ENCODE measurements at places on chromosomes 5 and 9.
A peak's percentile ranks its signal among the peaks of the same experiment; 100 is the strongest.

DNA sequence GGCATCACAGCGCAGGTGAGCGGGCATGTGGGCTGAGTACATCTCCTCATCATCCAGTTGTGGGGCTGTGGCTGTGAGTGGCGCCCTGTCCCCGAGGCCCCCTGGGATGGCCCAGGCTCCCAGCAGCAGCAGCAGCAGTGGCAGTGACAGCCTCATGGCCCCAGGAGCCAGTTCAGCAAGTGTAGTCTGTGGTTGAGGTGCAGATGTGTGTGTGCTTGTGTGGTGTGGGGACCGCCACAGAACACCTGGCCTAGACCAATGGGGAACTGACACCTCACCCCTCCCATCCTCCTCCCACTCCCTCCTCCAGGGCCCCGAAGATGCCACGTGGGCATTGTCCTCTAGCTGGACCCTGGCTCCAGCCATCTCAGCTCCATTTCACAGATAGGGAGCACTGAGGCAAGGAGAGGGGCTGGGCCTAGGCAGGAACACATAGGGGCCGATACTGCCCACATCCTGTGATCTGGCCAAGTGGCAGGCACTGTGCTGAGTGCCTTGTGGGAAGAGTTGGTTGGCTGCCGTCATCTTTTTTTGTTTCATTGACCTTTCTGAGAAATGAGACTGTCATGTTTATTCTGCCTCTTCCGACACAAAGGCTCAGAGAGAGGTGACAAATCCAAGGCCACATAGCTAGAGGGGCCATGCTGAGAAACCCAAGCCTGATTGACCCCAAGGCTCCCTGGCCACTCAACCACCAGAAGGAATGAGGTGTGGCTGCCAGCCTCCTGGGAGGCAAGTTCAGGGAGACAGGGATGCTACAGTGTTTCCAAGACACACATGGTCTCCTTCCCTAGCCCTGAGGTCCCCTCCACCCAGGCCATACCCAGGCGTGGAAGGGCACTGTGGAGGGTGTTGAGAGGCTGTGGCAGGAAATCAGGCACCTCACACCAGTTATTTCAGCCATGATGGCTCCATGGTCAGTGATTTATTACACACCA, at the start of gene MZB1:
TSS of gene MZB1 (minus strand) at position 213 of the 938 bp plus-strand sequence. CDS start at position 156, 57 bp downstream.
- peak; percentile 77 for DNase-seq

- DNase-seq = no peak
Observed at GRCh38 chr5:92353107-92354030, 970.3 kb upstream of the ARRDC3 start.

- no peak for DNase-seq
Observed at GRCh38 chr5:7087719-7088297, 308.1 kb upstream of the ADCY2 start.

DNA sequence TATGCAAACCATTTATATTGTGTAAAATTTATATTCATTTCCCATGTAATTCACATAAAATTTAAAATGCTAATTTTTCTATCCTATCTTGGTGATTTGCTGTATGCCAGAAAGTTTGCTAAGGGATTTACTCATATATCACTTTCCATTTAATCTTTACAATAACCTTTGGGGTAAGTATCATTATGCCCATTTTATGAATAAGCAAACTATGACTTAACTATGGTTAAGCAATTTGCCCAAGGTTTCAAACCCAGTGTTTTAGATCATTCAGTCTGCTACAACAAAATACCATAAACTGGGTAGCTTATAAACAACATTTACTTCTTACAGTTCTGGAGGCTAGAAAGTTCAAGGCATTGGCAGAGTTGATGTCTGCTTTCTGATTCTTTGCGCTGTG, 246.4 kb upstream of the TMEM161B start:
- DNase-seq = no peak

- no peak for DNase-seq
Observed at GRCh38 chr9:97714435-97714834, 17.3 kb upstream of the XPA start.

GRCh38 chr5:84255315-84255714, 129.4 kb downstream of the EDIL3 start:
- no peak for DNase-seq

GRCh38 chr5:176473335-176474006, 25.3 kb downstream of the FAF2 start:
- no peak for DNase-seq

DNA sequence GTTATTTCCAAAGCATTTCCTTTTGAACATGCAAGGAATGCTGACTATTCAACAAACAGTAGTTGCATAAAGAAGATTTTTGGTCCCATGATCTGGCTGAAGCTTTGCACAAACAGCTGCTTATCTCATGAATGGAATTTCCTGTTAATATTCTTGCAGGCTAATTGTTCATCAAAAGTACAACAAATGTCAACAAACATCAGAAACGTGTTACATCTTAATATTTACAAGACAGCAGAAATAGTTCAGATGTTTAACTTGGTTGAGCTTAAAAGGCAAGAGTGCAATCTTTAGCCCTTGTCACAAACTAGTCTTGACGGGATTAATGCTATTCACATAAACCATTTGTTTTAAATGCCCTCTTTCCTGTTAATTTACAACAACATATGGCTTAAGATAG, 47.9 kb upstream of the BASP1 start:
- DNase-seq = no peak

- DNase-seq = no peak
Observed at GRCh38 chr9:124623966-124624734, 117.0 kb upstream of the NR5A1 start.

GRCh38 chr9:134987376-134987775, 69.7 kb upstream of the FCN1 start:
- no peak for DNase-seq

DNA sequence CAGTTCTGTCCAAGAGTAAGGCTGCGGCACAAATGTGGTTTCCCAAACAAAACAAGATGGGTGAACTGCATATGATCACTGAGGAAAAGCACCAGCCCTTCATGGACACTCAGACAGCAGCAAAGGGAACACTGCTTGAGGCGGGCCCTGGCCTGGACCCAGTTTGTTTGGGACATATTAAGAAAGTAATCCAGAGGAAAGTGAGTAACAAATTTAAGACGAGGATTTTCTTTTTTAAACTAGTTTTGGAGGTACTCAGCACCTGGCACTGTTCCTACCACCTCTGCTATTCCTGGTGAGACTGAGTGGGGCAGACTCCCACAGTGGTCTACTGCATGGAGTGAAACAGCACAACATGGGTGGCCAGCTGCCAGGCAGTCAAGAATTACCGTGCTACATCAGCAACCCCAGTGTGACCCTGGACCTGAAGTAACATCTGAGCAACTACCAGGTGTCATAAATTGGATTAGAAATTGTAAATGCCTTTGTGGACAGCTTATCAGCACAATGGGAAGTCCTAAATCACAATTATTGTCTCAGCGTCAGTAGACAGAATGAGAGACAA, 28.5 kb downstream of the P4HA2 start:
- no peak for DNase-seq

- DNase-seq = peak; percentile 14
Observed at GRCh38 chr5:16812911-16813310, 123.2 kb downstream of the MYO10 start.

DNA sequence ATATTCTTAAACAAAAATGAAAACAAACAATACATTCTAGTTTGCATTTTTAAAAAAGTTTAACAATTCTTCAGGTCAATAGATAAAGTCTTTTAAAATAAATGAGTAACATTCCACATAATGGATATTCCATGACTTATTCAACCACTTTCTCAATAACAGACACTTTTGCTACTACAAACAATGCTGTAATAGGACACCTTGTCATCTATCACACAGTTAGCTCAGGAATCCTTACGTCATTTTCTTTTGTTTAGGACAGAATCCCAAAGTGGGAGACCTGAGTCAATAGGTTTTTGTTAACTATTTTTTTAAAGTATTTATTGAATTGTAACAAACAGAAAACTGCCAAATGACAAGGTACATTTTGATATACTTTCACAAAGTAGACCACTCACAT, 72.5 kb downstream of the CEP120 start:
- DNase-seq = no peak

DNA sequence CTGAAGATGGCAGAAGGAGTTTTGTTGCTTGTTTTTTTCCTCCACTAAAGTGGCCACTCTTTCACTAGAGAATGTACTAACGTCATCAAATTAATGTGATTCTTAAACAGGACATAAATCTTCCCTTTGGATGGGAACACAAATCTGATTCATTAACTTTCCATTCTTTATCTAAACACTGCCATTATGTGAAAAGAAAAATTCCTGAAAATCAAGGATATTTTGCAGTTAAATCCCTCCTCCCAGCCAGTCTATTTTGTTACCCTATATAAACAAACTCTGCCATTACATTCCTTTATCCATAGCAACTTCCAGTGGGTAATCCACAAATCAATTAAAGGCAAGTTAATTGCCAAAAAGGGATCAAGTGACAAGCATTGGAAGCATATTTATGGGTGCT, 546.5 kb downstream of the PDE4D start:
- DNase-seq = no peak

- no peak for DNase-seq
Observed at GRCh38 chr5:29702875-29703274, 1490.6 kb upstream of the CDH6 start.

GRCh38 chr9:69380811-69381210, 55.8 kb downstream of the ENTREP1 start:
- no peak for DNase-seq

- no peak for DNase-seq
Observed at GRCh38 chr9:124001458-124001799, 10.1 kb upstream of the LHX2 start.

- DNase-seq = peak; percentile 69
Observed at GRCh38 chr5:76402251-76402885, 717 bp upstream of the IQGAP2 start.

DNA sequence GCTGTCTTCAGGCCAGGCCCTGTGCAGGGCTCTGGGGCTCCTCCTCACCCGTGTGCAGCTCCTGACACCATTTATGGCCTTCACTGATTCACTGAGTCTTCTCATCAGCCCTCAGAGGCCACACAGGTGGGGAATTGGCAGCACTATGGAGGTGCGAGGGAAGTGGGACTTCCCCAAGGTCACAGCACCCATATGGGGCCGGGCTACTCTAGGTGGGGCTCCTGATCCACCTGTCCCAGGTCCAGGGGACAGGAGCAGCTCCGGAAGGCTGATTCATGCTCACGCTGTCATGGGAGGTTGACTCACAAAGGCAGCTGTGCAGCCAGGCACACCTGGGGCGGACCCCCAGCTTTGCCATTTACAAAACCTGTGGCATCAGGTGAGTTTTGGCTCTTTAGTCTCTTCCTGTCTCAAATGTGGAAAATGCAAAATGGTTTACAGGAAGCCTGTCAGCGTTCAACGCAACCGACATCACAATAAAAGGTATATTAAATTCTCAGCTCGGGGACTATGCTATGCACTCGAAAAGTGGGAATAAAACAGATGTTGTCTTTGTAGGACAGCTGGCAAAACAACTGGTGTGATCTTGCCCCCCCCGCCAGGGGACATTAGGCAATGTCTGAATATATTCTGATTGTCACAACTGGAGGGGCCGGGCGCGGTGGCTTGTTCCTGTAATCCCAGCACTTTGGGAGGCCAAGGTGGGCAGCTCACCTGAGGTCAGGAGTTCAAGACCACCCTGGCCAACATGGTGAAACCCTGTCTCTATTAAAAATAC, 15.0 kb downstream of the NAIF1 start:
- peak; percentile 76 for DNase-seq

- DNase-seq = no peak
Observed at GRCh38 chr5:12777342-12777741, 873.1 kb upstream of the CTNND2 start.

DNA sequence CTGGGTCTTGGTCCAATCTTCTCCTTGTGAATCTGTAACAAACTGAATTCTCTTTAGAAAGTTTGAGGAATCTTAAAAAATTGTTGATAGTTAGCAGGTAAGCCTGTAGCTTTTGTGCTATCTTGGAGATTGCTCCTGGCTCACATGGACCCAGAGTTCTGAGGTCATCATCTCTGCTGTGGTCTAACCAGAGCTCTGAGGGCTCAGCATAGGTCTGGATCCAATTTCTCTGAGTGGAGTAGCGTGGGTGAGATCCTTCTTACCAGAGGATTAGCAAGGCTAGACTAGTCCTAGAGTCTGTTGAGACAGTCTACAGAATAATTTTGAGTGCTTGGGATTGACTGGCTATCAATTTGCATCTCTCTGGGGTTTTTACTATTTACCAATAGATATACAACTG, 60.5 kb upstream of the IL6ST start:
- no peak for DNase-seq

GRCh38 chr9:73775757-73776156, 624.1 kb downstream of the ANXA1 start:
- no peak for DNase-seq

DNA sequence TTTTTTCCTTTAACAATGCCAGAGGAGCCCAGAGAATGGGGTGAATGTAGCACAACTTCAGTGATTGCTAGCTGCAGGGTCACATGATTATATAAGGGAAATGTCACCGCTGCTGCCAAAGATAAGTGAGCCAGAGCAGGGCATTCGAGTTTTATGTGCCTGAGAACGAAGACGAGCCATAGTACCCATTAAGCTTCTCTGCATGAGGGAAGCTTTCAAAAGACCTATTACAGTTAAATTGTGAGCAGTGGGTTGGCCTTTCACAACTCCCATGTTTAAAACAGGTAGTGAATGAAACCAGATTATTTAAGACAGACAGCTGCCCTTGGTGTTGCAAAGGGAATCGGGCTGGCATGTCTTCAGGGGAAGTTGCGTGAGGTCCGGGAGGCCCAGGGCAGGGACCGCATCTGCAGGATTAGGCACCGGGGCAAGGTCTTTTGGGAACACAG, 82.4 kb upstream of the TNFAIP8 start:
- DNase-seq = no peak

GRCh38 chr9:104278929-104279496, 184.9 kb downstream of the SMC2 start:
- DNase-seq = no peak

GRCh38 chr5:81650987-81651386, 99.9 kb downstream of the SSBP2 start:
- DNase-seq = no peak

DNA sequence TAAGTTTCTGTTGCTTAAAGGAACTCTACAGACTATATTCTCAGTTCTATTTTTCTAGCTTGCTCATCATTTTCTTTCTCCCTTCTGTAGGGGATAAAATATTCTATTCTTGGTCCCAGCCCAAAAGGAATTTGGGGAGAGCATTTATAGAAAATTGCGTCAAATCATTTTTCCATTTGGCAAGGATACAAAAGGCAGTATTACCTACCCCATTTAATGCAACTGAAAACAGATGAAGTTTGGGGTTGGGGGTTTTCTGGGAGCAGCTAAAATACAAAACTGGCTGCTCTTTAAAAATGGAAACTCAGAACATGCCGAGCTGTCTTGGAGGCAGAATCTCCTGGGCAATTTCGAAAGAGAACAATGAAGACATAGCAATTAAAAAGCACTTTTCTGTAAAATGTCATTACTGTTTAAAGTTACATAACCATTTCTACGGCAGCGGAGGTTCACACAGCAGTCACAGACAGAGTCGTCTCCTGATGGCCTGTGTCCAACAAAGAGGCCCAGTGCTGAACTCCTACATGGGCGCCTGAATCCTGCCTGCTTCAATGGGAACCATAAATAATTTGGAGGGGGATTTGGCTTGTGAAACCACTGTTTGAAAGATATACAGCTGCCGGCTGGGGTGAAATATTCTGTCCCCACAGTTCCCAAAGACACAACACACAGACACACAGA, 152.4 kb downstream of the BRINP1 start:
- DNase-seq = peak; percentile 13

- no peak for DNase-seq
Observed at GRCh38 chr5:143938230-143938629, 126.3 kb downstream of the HMHB1 start.

GRCh38 chr5:143222287-143223231, 180.9 kb downstream of the NR3C1 start:
- no peak for DNase-seq

- DNase-seq = no peak
Observed at GRCh38 chr5:29950416-29951145, 1242.9 kb upstream of the CDH6 start.

Measured in transverse colon (tissue), 4 donors.